T-helper 2 cell treated with Interferon-gamma antibody and Interleukin-4, amounts not matched to agents 100 ng/mL and 5 ng/mL, for 36 hours (primary cell): ENCODE measurements at places on chromosomes 2 and 18. TPM values are rescaled to one million over a fixed set of nuclear protein-coding genes. Genes with fewer than 3 reads are reported as not detected.

REG1A gene
- total RNA-seq = not detected in 2 replicates

REG3G gene
- total RNA-seq = not detected in 2 replicates

INPP5D gene
- total RNA-seq = 122 and 129 TPM in 2 replicates

THSD7B gene
- not detected in 2 replicates for total RNA-seq

SLC23A3 gene
- 1.5 and 2.1 TPM in 2 replicates for total RNA-seq

AQP12A gene
- total RNA-seq = not detected in 2 replicates

NAPG gene
- 31.4 and 32.0 TPM in 2 replicates for total RNA-seq

REG1B gene
- total RNA-seq = not detected in 2 replicates

ANKRD12 gene
- total RNA-seq = 74.7 and 78.5 TPM in 2 replicates

ALPP gene
- total RNA-seq = not detected in 2 replicates

CCDC178 gene
- total RNA-seq = not detected in 2 replicates

SCN1A gene
- not detected in 2 replicates for total RNA-seq

IL36G gene
- not detected in 2 replicates for total RNA-seq

MC4R gene
- not detected in 2 replicates for total RNA-seq

NT5C1B gene
- total RNA-seq = not detected in 2 replicates

FAM237A gene
- not detected in 2 replicates for total RNA-seq

FSHR gene
- total RNA-seq = not detected in 2 replicates

SCG2 gene
- not detected in 2 replicates for total RNA-seq
